ENCODE measurements at places on chromosomes 7 and 10.
A peak's percentile ranks its signal among the peaks of the same experiment; 100 is the strongest.

- DNase-seq, result no peak
Observed at GRCh38 chr7:124758327-124758726, 7.3 kb downstream of the GPR37 start.

DNA sequence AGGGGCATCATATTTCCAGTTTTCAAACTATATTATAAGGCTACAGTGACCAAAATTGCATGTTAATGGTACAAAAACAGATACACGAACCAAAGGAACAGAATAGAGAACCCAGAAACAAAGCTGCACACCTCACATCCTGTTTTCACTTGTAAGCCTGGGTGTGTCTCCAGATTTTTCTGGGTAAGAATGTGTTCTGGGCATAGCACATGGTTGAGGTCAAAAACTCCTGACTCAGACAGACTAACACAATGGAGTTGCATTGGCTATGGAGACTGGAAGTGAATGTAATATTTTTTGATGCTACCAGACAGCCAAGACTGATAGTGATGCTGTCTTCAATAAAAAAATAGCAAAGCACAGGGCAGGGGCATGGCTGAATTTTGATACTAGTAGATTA, 1175.2 kb downstream of the NXPH1 start:
- no peak for DNase-seq

DNA sequence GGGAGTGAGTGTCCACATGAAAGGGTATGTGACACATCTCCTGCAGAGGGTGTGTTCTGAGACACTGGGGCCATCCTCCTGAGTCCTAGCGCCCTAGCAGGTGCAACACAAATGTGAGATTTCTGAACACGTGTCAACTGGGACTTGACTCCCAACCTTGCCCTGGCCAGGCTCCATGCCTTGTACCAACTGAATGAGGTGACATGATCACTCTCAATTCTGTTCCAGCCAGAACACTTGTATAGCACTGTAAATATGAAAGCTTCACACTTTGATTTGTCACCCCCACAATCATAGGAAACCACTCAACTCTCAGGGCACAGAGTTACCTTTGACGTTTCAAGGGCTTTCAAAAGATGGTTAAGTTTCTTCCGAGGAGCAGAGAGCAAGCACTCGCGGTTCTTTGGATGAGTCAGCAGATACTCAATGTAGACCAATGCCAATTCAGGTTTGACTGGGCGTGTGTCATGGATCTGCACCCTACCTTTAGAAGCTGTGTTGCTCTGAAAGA, 48.6 kb downstream of the NCAPG2 start:
- peak; percentile 64 for DNase-seq

- no peak for DNase-seq
Observed at GRCh38 chr10:15789793-15790525, 70.2 kb upstream of the ITGA8 start.

DNA sequence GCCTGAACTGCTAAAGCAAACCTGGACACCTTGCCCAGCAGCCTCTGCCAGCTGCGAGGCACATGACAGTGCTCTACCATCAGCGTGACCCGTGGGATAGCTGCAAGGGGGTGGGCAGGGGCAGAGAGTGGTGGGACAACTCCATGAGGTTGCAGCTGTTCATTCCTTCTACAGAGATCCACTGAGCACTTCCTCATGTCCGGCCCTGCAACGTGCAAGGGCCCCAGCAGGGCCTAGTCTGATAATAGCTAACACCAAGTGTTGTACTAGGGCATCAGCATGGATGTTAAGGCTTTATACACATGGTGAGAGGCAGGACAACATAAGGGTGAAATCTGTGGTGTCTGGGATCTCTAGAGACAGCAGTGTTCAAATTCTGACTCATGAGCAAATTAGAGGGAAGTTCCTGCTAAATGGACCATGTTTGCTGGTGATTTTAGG, 14.3 kb downstream of the NOD1 start:
- DNase-seq, result no peak

GRCh38 chr10:52212062-52212461, 102.0 kb upstream of the DKK1 start:
- no peak for DNase-seq

DNA sequence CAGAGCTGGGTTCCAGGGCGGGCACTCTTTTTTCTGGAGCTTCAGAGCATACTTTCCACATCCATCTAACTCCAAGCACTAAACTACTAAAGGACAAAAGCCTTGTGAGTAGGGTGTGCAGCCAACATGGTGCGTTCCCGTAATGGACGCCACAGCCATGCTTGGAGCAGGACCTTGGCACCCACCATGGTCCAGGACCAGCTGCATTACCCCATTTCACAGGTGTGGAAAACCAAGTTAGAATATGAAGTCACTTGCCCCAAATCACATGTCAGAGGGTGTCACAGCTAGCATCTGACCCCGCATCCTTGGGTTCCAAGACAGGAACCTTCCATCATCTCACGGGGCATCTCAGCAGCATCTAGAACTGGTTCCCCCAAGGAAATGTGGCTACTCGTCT, 112.4 kb downstream of the SMURF1 start:
- DNase-seq, result no peak

- peak; percentile 9 for DNase-seq
Observed at GRCh38 chr7:28955718-28956607, 2.2 kb downstream of the TRIL start.
